ENCODE measurements at places on chromosomes 6 and 20.

DNA sequence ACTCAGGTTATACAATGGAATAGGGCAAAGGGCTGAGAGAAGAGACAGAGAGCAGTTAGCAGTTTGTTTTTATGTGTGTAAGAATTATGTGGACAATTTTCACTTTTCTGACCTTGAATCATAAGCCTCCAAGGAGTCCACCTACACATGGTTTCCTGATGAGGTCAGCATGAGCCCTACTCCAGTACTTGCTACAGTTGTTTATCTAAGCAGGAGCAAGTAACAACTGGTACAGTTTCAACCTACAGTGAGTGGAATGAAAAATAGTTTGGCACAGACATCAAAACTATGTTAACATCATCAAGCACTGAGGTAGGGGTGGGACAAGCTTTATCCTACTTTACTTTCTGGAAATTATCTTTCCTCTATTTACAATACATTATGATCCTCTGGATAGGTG, 426.7 kb upstream of the ID4 start:
- DNase-seq = no peak

- DNase-seq = no peak
These were observed 59.8 kb upstream of the CCDC167 start for GRCh38 chr6:37559501-37559900.

GRCh38 chr6:141259091-141259490, 873.6 kb upstream of the GJE1 start:
- no peak for DNase-seq

DNA sequence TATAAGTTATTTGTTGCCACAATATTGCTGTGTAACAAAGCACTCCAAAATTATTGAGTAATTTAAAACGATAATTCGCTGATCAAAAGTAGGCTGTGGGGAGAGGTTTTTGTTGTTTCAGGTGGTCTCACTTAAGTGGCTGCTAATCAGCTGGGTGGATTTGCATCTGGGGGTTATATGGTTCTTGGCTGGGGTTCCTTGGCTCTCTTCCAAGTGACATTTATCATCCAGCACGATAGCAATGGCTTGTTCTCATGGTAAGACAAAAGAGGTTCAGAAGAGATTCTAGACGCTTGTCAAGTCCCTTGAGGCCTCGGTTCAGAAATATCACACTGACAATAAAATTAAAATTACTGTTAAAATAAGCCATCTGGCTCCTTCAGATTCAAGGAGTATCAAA, 1648.8 kb downstream of the GRIK2 start:
- DNase-seq = no peak

GRCh38 chr6:82066991-82067411, 180.5 kb downstream of the IBTK start:
- no peak for DNase-seq

DNA sequence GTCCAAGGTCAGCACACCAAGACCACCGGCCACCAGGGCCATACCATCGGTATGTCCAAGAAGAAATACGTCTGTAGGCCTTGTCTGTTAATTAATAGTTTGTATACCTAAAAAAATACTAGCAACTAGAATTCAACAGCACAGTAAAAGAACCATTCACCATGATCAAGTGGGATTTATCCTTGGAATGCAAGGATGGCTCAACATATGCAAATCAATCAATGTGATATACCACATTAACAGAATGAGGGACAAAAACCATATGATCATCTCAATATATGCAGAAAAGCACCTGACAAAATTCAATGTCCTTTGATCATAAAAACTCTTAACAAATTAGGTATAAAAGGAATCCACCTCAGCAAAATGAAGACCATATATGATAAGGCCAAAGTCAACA, 24.4 kb downstream of the RPP40 start:
- DNase-seq = no peak

- DNase-seq = peak; percentile 47
These were observed 1.2 kb downstream of the SLC2A4RG start for GRCh38 chr20:63740627-63741353.

DNA sequence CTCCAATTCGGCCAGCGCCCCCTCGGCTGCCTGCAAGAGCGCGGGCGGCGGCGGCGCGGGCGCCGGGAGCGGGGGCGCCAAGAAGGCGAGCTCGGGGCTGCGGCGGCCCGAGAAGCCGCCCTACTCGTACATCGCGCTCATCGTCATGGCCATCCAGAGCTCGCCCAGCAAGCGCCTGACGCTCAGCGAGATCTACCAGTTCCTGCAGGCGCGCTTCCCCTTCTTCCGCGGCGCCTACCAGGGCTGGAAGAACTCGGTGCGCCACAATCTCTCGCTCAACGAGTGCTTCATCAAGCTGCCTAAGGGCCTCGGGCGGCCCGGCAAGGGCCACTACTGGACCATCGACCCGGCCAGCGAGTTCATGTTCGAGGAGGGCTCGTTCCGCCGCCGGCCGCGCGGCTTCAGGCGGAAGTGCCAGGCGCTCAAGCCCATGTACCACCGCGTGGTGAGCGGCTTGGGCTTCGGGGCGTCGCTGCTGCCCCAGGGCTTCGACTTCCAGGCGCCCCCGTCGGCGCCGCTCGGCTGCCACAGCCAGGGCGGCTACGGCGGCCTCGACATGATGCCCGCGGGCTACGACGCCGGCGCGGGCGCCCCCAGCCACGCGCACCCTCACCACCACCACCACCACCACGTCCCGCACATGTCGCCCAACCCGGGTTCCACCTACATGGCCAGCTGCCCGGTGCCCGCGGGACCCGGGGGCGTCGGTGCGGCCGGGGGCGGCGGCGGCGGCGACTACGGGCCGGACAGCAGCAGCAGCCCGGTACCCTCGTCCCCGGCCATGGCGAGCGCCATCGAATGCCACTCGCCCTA, 963 bp downstream of the FOXF2 start:
- no peak for DNase-seq

GRCh38 chr20:37875460-37876175, 27.3 kb upstream of the VSTM2L start:
- no peak for DNase-seq

DNA sequence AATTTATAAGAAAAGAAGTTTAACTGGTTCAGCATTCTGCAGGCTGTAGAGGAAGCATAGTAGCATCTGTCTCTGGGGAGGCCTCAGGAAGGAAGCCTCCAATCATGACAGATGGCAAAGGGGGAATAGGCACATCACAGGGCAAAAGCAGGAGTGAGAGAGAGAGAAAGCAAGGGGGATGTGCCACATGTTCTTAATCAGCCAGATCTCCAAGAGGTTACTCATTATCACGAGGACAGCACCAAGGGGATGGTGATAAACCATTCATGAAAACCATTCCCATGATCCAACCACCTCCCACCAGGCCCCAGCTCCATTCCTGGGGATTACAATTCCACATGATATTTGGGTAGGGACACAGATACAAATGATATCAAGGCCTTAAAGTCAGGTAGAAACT, 217.5 kb upstream of the TCF21 start:
- no peak for DNase-seq

- no peak for DNase-seq
These were observed 32.2 kb downstream of the C6orf52 start for GRCh38 chr6:10662207-10662606.

- no peak for DNase-seq
These were observed 93.7 kb downstream of the NDUFAF5 start for GRCh38 chr20:13878566-13878965.

Measured in CD4-positive, alpha-beta T cell treated with Interferon alpha-2 for 1 hour (primary cell).